Natural killer cell (primary cell): ENCODE measurements at places on chromosomes 6 and 20. TPM values are rescaled to one million over a fixed set of nuclear protein-coding genes. Genes with fewer than 3 reads are reported as not detected.
A peak's percentile ranks its signal among the peaks of the same experiment; 100 is the strongest.

CST2 gene
- not detected for total RNA-seq

OARD1 gene
- 36.7 TPM for total RNA-seq

CALHM6 gene
- total RNA-seq = 12.3 TPM

DNA sequence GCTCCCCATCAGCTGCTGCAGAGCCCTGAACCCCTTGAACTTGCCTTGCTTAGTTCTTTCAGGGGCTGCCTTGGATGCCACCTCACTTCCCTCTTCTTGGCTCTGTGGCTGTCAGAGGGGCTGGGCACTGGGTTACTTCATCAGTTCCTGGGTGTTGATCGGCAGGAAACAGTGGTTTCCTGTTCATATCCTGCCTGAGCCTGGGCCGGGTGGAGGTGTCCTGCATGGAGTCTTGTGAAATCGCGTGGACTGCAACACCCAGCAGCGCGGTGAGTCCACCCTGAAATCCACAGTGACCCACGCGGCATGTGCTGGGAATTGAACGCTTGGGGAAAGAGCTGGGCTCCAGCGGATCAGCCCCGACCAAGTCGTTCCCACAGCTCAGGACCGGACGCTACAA, 97.5 kb downstream of the CDH26 start:
- no peaks in the 10 kb centered on the region for H3K27me3 ChIP-seq
- H3K4me3 ChIP-seq = peak overlapping the region; percentile 40
- DNase-seq = peak; percentile 55
- H3K36me3 ChIP-seq = peaks cover 2% of the 10 kb centered on the region
- H3K4me1 ChIP-seq = peaks cover 59% of the 10 kb centered on the region

DNA sequence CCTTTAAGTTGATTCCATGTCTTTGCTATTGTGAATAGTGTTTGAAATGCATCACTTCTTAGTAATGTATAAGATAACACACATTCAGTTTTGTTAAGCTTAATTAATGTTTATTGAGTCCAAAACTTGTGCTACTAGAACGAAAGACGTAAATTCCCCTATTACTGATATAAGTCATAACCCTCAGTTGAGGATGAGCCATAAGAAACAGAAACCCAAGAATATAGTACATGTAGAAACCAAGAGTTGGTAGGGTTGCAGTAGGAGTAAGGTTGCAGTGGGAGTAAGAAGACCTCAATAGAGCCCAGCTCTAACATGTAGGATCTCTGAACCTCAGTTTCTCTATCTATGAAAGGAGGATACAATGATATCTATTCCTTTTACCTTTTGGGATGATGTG, 19.3 kb downstream of the CITED2 start:
- H3K4me1 ChIP-seq = no peaks in the 10 kb centered on the region
- no peaks in the 10 kb centered on the region for H3K36me3 ChIP-seq
- H3K4me3 ChIP-seq = no peak overlapping the region
- no peak overlapping the region for H3K27ac ChIP-seq

DNA sequence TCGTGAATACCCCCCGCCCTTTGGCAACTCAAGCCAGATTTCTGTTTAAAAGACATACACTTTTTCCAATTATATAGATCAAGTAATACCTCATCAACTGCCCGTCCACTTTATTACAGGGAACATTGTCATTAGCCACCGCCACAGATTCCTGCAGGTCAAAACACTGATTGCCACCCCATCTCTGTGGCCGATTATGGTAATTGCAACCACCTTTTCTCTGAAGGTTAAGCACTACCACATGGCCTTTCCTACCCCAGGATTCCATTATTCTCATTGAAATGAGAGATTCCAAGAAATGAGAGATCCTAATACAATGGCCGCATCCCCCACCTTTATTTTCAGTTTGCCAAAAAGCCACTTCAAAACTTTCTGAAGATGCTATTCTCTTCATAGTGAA, 478.8 kb upstream of the HSF2 start:
- DNase-seq = no peak
- H3K4me3 ChIP-seq = no peak overlapping the region
- H3K36me3 ChIP-seq = no peaks in the 10 kb centered on the region
- no peaks in the 10 kb centered on the region for H3K4me1 ChIP-seq

DNA sequence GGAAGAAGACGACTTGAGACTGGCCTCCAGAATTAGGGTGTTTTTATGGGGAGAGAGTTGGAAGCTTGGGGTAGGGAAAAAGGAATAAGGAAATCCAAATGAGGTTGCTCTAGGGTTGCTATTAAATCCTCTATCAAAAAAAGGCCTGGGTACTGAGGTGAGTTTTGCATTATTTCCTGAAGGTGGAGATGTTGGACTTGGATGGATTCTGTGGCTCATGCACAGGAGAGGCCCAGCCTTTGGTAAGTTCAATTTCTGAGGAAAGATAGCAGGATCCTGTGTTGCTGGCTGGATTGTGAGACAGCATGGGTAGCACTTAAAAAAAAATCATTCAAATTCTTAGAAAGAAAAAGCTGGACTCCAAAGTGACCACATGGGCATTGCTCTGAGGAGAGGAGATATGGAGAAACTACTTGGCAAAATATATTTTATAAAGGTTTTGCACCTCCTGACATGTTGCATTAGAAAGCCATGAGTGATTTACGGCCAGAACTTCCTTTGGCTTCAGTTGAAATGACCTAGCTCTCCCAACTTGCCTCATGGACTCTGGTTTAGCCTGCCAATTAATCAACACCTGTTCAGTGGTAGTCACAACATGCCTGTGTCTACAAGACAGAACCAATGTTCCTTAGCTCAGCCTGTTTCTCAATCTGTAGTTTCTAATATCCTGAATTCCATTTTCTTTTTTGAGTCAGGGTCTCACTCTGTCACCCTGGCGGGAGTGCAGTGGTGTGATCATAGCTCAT, 152.1 kb upstream of the RALGAPA2 start:
- H3K4me3 ChIP-seq = no peak overlapping the region
- H3K36me3 ChIP-seq = no peaks in the 10 kb centered on the region
- H3K27ac ChIP-seq = no peak overlapping the region
- no peak for DNase-seq
- H3K4me1 ChIP-seq = no peaks in the 10 kb centered on the region

GRCh38 chr6:163753430-163753829, 338.9 kb downstream of the QKI start:
- no peaks in the 10 kb centered on the region for H3K36me3 ChIP-seq
- H3K27ac ChIP-seq = no peak overlapping the region
- no peaks in the 10 kb centered on the region for H3K27me3 ChIP-seq
- no peak for DNase-seq
- peaks cover 56% of the 10 kb centered on the region for H3K4me1 ChIP-seq

GRCh38 chr6:6783721-6784120, 195.2 kb downstream of the LY86 start:
- no peak overlapping the region for H3K4me3 ChIP-seq
- no peak for DNase-seq
- H3K4me1 ChIP-seq = no peaks in the 10 kb centered on the region
- no peaks in the 10 kb centered on the region for H3K27me3 ChIP-seq
- H3K36me3 ChIP-seq = no peaks in the 10 kb centered on the region

GRCh38 chr20:20212675-20213096, 155.2 kb upstream of the INSM1 start:
- no peaks in the 10 kb centered on the region for H3K27me3 ChIP-seq
- H3K36me3 ChIP-seq = no peaks in the 10 kb centered on the region
- peaks cover 13% of the 10 kb centered on the region for H3K4me1 ChIP-seq
- no peak overlapping the region for H3K27ac ChIP-seq
- no peak for DNase-seq
